CMK (cell line): ENCODE measurements at places on chromosomes 5 and 9.

GRCh38 chr5:54344653-54345052, 34.3 kb upstream of the ARL15 start:
- no peak for DNase-seq

- no peak for DNase-seq
Measured at GRCh38 chr5:10552183-10553143, 11.4 kb upstream of the ANKRD33B start.

DNA sequence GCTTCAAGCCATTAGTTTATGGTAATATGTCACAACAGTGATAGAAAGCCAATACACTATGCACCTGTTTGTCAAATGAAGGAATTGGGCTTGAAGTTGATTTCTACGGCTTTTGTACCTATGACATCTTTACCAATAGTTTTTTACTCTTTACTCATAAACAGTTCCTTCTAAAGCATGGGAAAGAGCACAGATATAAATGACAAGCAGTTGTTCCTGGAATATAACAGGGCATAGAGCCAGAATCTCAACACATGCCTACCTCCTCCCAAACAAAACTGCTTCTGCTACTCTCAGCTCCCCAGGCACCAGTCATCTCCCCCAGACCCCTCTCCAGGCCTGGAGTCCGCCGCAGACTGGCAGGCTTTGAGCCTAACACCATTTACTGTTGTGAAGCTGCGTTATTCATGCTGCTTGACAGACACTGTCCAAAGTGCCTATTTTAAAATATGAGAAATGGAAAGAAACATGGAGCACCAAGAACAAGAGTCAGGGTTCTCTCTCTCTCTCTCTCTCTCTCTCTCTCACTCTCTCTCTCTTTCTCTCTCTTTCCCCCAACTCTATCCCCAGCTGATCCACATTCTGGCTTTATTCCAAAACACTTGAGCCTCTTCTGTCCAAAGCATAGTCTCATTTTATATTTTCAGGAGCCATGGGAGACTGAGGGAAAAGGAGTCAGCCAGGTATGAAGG, 111.6 kb downstream of the ADRB2 start:
- no peak for DNase-seq

GRCh38 chr5:53642061-53642460, 81.6 kb downstream of the NDUFS4 start:
- no peak for DNase-seq

DNA sequence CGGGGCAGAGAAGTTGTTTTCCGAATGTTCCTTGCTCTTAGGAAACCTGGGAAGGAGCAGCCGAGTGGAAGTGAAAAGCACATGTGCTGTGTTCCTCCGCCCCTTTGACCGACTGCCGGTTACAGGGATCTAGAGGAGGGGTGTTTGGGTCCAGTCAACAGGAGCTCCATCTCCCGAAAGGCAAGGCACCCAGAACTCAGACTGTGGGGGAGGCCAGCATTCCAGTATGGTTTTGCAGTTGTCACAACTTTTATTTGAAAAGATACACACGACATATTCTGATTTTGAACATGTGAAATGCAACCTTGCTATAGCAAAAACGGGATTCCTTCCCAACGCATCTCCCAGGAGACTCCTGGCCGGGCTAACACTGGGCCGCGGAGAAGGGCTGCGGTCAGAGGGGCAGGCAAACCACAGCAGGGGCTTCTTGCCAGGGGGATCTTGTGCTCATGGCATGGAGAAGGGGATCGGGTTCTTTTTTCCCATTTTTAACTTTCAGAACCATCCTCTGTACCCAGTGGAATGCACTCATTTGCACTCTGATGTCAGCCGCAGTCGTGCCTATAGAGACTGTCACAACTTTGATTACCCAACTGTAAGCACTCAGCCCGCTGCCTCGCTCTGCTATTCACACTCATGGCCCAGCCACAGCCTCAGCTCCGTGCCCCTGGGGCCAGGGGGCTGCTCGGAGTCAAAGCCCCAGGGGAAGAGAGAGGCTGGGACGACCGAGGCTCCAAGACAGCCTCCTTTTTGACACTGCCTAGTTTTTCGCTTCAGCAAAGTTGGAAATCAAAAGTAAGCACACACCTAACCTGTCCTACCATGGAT, 3.9 kb downstream of the QRFP start:
- no peak for DNase-seq

DNA sequence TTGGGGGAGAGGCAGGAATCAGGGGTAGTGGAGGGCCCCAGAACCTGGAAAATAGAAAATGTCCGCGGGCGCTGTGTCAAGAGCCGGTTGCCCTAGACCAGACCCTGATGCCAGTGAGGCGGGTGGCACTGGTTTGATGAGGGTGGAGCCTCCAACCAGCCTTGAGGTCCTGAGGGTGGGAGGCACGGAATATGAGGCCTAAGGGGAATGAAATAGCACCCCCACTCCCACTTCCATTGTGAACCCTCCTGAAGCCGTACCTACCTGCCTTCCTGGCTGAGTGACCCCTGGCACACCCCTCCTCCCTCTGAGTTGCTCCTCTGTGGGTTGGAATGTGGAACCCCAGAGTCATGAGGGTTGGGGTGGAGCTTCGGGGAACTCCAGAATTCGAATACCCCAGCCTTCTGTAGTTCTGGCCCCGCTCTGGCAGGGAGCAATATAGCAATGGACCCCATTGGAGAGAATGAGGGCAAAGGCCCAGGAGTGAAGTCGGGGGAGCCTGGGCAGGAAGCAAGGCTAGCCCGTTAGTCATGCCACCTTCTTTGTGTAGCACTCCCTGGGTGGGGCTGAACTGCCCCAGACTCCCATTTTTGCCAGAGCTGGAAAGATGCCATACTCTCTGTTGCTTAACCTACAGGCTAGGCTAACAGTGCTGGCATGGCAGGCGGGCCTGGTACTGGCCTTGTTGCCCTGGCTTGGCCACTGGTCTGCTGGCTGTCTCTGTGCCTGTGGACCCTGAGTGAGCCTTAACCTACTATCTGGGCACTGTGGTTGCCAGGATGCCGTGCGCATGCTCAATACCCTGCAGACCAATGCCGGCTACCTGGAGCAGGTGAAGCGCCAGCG, 1.0 kb downstream of the FPGS start:
- no peak for DNase-seq

GRCh38 chr5:88872971-88873370, 10.0 kb downstream of the MEF2C start:
- no peak for DNase-seq

GRCh38 chr9:135797507-135798262, 95.7 kb downstream of the KCNT1 start:
- no peak for DNase-seq

- DNase-seq: no peak
Measured at GRCh38 chr9:131423171-131423581, 29.3 kb downstream of the PRRC2B start.

GRCh38 chr5:68446487-68446894, 230.9 kb downstream of the PIK3R1 start:
- no peak for DNase-seq

GRCh38 chr5:68886814-68887213, 207.0 kb upstream of the SLC30A5 start:
- DNase-seq: no peak

DNA sequence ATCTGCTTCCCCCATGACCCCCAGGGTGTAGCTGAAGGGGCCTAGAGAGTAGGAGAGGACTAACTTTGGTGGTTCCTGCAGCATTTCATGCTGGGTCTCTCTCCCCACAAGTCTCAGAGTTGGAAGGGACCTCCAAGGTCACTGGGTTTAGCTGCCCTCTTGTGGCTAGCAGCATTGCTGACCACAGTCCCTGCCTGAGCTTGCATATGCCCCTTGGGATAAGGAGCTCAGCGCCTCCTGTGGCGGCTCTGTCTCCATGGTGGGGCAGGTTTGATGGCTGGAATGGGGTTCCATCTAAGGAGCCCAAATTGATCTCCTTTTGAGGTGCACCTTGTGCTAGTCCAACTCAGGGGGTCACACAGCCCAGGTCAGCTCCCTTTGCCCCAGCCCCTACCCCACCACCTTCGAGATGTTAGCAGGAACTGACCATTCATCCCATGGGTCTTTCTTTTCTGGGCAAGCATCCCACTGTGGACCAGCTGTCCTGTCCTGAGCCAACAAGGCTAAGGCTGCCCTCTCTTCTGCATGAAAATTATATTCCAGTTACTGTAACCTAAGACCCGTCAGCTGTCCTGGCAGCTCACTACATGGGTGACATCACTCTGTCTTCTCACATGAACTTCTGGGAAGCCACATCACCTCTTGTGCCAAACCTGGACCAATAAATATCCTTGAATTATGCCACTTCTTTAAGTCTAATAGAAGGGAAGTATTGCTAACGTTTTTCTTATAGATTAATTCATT, 196.2 kb downstream of the HSPA4 start:
- peak; percentile 63 for DNase-seq

DNA sequence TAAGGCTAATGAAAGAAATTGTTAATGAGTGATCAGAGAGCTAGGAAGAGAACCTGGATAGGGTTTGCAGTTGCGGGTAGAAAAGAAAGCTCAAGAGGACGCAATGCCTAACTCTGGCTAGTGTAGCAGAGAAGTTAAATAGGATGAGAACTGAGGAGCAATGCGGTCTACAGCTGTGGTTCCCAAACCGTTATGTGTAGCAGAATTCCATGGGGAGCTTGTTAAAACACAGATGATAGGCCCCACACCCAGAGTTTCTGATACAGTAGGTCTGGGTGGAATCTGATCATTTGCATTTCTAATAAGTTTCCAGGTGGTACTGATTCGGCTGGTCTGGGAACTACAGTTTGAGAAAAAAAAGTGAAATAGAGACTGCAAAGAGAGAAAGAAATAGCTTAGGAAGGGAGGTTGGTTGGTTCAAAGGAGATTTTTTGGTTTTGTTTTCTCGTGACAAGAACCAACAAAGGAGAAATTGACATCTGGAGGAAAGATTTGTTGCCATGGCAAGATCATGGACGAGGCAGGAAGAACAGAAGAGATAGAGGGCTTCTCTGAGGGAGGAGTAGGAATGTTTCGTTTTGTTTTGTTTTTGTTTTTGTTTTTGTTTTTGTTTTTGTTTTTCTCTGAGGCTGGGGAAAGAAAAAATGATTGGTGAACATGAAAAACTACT, 276.1 kb downstream of the ARRDC3 start:
- no peak for DNase-seq

GRCh38 chr9:105046907-105047741, 119.2 kb upstream of the ABCA1 start:
- no peak for DNase-seq

- no peak for DNase-seq
Measured at GRCh38 chr9:88322906-88323566, 65.2 kb upstream of the SPIN1 start.

GRCh38 chr9:100466171-100466828, 6.6 kb upstream of the TMEFF1 start:
- DNase-seq: no peak

- DNase-seq: no peak
Measured at GRCh38 chr9:111348821-111349271, 18.8 kb upstream of the OR2K2 start.

GRCh38 chr5:168320805-168321204, 29.4 kb downstream of the WWC1 start:
- no peak for DNase-seq

GRCh38 chr9:125604196-125604595, 102.8 kb downstream of the MAPKAP1 start:
- no peak for DNase-seq
